ENCODE measurements at places on chromosomes 6 and 20.
A peak's percentile ranks its signal among the peaks of the same experiment; 100 is the strongest.

DNA sequence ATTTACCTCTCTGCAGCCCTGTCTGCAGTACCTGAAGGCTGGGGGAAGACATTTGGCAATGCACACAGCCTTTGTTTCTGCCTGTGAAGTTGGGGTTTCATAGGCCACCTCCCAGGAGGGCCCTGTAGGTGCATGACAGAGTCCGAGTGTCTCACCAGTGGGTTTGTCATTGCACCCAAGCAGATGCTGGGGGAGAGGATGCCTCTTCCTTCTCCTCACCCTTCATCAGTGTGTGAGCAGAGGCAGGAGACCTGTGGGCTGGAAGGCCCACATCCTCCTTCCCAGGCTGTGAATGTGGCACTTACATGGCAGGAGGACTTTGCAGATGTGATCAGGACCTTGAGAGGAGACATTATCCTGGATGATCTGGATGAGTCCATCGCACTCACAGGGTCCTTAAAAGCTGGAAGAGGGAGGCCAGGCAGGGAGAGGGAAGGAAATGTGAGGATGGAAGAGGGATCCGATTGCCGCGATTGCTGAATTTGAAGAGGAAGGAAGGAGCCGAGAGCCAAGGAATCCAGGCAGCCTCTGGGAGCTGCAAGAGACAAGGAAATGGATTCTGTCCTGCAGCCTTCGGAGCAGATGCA lies 30.4 kb downstream of the SYNJ2 start:
- DNase-seq: peak; percentile 35

- DNase-seq: no peak
Observed at GRCh38 chr6:14451594-14452374, 334.2 kb downstream of the CD83 start.

DNA sequence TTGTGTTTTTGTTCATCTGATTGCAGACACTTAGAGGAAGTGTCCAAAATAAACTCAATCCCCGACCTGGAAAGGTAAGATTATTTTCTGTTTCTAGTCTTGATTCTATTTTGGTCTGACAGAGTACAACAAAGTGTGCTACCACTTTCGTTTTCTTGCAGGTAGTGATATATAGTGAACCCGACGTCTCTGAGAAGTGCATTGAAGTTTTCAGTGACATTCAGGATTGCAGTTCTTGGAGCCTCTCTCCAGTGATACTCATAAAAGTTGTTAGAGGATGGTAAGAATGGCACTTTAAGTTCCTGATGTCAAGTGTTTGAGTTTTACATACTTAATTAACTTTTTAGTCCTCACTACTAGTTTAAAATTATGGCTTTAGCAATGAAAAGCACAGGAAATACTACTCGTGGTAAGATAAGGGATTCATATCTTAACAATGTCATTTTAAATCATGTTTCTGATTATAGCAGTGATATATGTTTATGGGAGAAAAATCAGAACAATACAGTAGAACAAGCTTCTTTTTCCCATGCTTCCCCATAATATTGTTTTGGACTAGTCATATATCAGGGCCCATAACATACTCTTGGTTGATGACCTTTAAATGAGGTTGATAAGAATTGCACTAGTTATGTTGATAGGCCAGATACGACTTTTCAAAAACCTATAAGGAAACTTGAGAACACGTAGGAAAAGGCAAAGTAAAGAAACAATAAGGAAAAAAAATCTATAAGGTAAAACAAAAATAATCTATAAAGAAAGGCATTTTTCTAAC lies 104.0 kb downstream of the RTN4IP1 start:
- DNase-seq: peak; percentile 54

DNA sequence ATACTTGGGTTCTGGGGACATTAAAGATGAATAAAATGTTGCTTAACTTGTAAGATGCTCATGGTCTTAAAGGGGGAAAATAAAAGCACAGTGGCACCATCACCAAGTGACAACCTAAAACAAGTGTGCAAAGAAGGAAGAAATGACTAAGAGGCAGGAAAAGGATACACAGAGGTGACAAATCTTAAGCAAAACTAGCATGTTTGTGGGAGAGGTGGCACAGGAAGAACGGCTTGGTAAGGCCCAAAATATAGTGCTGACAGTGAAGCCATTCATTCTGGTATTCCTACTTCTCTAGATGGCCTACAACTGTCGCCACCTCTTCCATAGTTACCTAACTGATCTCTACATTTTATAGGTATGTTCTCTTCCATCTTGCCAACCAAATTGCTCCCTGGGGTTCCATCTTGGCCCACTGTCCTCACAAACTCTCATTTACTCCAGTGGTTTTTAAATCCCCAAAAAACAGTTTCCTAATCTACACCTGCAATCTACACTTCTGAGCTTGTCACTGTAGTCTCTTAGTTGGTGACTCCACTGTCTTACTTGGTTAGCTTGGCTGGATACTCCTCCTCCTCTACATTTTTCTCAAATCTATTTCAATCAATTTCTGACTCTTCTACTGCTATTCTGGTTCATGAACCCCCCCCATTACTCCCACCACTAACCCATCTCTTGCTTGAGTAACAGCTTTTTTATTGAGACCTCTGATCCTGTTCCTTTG lies 33.5 kb downstream of the FAM8A1 start:
- peak; percentile 33 for DNase-seq

DNA sequence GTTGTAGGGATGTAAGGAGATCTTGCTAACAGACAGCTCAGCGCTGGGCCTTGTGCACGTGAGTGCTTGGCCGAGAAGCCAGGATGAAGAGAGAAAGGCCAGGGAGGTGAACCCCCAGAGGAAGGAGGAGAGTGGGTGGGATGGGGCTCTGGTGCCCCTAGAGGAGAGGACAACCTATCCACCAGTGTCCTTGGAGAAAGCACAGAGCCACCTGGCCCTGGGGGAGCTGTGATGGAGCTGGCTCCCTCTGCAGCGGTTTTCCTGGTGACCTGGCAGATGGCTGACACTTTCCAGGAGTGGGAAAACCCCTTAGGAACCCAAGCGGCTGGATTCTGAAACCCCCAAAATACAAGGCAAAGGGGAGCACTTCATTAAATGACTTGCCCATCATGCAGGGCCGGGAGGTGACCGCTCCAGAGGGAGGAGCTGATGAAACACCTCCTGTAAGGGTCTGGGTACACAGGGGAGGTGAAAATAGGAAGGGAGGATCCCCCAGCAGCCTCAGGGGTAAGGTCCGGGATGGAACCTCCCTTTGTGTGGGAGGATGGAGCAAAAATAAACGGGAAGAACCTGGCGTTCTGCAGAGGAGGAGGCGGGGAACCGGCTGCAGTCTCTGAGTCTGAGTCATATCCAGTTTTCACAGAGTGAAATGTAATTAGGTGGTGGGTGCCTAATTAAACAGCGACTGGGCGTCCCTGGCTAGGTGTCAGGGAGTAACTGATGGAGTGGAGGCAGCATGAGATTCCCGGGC lies 80.4 kb downstream of the SULF2 start:
- DNase-seq: no peak

- no peak for DNase-seq
Observed at GRCh38 chr20:20603339-20603990, 109.0 kb downstream of the RALGAPA2 start.
